AG04450 (cell line): ENCODE measurements at places on chromosomes 16 and 17. TPM values are rescaled to one million over a fixed set of nuclear protein-coding genes. Genes with fewer than 3 reads are reported as not detected.

COPRS gene
- 55.2 and 61.1 TPM in 2 replicates for polyA plus RNA-seq

G6PC1 gene
- polyA plus RNA-seq = not detected in 2 replicates

ZFP3 gene
- 2.3 and 3.0 TPM in 2 replicates for polyA plus RNA-seq

NPTX1 gene
- 6.4 and 6.5 TPM in 2 replicates for polyA plus RNA-seq

ZNF652 gene
- polyA plus RNA-seq = 7.5 and 9.0 TPM in 2 replicates

CDK3 gene
- polyA plus RNA-seq = 2.7 and 2.9 TPM in 2 replicates

DNA sequence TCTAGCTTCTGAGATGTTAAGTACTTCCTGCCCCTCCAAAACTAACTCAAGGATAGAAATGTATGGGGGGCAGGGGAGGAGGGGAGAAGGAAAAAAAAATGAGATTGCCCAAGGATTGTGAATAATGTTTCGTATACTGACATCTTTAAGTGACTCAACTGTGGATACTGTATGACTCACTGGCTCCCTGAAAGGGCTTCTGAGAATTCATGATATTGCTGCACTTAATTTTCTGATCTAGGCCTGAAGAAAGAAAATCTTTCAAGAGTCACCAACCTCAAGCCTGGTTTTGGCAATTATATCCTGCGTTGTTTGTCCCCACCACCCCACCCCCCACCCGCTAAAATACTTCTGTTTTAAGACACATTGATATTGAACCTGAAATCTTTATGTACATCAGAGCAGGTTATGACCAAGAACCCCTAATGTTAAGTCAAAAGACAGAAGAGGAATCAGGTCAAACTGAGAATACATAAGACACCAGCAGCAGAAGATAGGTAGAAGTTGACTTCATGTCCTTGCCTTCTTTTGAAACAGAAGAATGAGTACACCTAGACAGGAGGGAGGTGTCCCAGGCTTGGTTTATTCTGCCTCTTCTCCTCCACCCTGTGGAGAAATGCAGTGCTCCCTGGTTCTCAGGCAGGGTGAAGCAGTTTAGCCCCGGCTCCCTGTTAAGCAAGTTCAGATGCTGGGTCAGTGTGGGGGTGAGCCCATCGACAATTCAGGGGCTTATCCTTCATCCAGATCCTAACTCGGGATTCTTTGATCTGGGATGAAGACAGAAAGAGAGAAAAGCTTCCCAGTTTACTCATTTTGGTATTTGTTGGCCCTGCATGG is 3.3 kb upstream of the FBXL20 start:
- peak; percentile 53 for DNase-seq

DNA sequence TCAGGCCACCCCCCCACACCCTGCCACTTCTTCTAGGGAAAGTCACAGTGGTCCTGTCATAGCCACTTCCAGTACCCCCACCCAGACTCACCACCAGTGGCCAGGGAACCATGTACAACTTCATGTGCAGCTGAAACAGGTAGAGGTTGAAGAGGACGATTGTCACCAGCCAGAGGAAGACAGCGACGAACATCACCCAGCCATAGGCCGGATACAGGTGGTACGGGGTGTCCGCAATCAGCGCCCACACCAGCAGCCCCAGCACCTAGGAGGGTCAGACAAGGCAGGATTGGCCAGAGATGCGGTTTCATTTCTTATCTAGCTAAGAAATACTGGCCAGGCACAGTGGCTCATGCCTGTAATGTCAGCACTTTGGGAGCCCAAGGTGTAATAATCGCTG is 16.7 kb downstream of the ARL2BP start:
- no peak for DNase-seq

DNA sequence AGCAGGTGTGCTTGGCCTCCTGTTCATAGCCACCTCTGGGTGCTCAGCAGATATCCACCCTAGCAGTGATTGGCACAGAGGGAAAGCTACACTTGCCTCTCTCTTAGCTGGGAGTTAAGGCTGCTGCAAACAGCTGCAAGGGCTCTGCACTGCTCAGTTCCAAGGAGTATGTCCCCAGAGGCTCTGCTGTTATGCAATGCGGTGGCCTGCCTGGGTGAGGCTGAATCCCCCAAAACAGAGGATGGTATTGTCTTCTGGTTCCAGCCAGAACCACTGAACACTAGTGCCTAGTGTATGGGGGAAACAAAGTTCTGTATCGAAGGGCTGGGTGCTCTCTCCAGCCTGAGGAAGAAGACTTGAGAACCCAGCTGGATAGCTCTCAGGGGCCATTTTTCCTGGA is 16.8 kb downstream of the TMEM94 start:
- DNase-seq = no peak

- no peak for DNase-seq
These were observed 14.2 kb upstream of the NLRC3 start for GRCh38 chr16:3591436-3591803.

DNA sequence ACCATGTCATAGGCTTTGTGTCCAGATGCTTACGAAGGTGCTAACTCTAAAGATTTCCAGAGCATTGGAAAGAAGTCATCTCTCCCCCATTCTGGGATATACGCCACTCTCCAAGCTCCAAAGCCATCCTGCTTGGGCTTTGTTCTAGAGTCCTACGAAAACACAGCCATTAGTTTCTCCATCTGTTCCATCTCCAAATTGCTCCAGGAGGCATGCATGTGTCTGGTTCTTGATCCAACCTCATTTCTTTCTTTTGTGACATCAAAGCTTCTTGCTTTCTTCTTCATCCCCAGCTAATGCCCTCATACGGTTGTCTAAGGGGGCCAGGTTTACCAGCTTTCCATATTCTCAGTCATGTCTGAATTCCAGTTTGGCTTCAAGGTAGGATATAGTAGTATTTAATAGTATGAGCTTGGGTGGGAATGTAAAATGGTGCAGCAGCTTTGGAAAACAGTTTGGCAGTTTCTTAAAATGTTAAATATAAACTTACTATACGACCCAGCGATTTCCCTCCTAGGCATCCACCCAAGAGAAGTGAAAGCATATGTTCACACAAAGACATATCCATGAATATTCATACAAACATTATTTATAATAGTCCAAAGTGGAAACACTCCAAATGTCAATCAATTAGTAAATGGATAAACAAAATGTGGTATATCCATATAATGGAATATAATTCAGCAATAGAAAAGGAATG is 202.6 kb downstream of the SHISA9 start:
- DNase-seq = no peak

- DNase-seq = no peak
These were observed 5.4 kb upstream of the C17orf107 start for GRCh38 chr17:4893721-4894560.
